ENCODE measurements at places on chromosomes 16 and 17. TPM values are rescaled to one million over a fixed set of nuclear protein-coding genes. Genes with fewer than 3 reads are reported as not detected.

Gene SMURF2
- total RNA-seq, result 12.1 TPM

Gene EVPLL
- total RNA-seq, result not detected

Gene RAD51D
- total RNA-seq, result 29.7 TPM

DNA sequence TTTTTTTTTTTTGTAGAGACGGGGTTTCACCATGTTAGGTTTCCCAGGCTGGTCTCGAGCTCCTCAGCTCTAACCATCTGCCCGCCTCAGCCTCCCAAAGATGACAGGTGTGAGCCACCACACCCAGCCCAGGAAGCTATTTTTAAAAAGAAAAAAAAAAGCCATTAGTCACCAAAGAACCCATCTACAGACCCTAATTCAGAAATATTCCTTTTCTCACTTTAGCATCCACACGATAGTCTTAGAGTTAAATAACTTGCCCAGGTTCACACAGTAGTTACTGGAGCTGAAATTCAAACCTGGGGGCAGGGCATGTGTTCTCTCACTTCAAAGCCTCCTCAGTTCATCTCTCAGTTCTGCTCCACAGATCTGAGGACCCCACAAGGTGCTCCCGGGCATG is 70.3 kb upstream of the NOL11 start:
- no peaks in the 10 kb centered on the region for H3K27me3 ChIP-seq
- H3K36me3 ChIP-seq, result peaks cover 2% of the 10 kb centered on the region
- no peak overlapping the region for H3K4me3 ChIP-seq
- no peak overlapping the region for H3K27ac ChIP-seq
- H3K4me1 ChIP-seq, result peaks cover 4% of the 10 kb centered on the region

DNA sequence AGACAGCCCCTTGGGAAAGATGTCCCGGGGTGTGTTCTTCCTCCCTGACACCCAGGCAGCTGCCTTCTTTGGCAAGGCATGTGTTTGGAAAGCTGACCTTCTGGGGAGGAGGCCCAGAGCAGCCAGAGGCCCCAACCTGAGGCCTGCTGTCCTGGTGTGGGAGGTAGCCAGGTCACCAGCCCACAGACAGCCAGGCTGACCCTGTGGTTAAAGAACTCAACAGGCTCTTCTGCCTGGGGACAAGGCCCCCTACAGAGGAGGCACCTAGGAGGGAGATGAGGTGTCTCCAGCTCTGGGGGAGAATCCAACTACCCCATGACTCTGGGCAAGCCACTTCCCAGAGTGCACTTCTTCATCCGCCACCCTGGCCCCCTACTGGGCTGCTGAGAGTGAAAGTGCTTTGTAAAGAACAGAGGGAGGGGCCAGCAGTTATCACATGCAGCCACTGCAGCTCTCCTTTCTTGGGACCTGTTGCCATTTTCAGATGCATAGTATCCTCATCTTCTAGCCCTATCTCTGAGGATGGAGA is 13.1 kb upstream of the SREBF1 start:
- DNase-seq, result peak; percentile 93
- peak overlapping the region; percentile 97 for H3K27ac ChIP-seq
- no peak overlapping the region for H3K4me3 ChIP-seq
- H3K27me3 ChIP-seq, result no peaks in the 10 kb centered on the region

Gene TSNAXIP1
- 0.81 TPM for total RNA-seq

DNA sequence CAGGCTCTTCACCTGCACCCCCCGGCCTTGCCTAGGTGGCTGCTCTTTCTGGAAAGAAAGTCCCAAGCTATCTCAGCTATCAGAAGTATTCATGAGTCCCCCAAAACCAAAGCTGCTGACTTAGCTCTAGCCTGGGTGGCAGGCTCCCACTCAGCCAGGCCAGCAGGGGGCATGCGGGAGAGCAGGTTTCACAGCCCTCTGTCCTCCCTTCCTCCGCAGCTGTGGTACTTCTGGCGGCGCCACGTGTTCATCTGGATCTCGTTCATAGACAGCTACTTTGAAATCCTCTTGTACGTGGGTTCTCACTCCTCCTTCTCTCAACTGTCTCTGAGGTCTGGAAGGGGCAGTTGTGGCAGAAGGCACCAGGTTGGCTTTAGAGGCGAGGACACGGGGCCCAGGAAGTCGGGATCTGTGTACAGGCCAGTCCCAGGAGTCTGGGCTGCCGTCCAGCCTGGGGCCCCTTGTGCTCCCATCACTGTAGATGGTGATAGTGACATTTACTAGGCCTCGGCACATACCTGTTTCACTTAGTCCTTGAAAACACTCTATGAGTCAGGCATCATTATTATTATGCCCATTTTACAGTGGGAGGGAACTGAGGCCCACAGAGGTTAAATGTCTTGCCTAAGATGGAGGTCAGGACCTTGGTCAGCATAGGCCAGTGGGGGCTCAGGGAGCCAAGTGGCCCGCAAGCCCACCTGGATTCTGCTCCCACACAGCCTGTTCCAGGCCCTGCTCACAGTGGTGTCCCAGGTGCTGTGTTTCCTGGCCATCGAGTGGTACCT is 12.9 kb downstream of the TRPV2 start:
- H3K4me1 ChIP-seq, result no peaks in the 10 kb centered on the region
- no peaks in the 10 kb centered on the region for H3K27me3 ChIP-seq
- no peak overlapping the region for H3K4me3 ChIP-seq
- peaks cover 16% of the 10 kb centered on the region for H3K36me3 ChIP-seq

GRCh38 chr16:89370081-89370511 is 120.3 kb downstream of the ANKRD11 start:
- DNase-seq, result no peak
- no peaks in the 10 kb centered on the region for H3K27me3 ChIP-seq
- H3K27ac ChIP-seq, result peak overlapping the region; percentile 23
- H3K36me3 ChIP-seq, result peaks cover 12% of the 10 kb centered on the region
- no peak overlapping the region for H3K4me3 ChIP-seq

DNA sequence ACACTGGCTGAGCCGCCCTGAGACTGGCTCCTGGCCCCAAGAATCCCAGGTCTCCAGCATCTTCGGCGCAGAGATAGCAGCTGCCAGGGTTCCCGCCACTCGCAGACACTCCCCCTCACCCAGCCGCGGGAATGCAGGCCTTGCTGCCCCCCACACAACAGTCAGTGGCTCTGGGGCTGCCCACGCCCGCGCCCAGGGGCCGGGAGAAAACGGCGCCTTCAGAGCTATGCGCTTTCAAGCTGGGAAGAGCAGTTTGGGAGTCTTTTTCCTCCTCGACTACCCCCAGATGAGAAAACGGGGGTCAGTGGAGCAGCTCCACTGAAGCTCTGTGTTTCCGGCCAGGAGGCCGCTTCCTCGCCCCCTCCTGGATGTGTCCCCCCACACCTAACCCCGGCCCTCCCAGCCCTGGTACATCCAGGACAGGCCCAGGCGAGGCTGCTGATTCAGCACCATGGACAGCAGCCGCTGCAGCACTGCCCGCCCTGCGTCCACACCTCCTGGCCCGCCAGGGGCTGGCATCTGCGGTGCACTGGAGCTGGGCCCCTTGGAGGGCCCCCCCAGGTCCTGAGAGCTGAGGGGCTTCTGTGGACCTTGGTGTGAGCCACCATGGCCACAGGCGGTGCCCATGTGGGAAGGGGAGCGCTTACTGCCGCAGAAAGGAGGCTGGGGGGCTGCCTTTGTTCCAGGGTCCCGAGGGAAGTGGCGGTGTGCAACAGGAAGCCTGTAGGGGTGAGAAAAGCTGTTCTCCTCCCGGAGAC is 35.7 kb downstream of the CACNA1H start:
- no peaks in the 10 kb centered on the region for H3K36me3 ChIP-seq
- H3K4me1 ChIP-seq, result no peaks in the 10 kb centered on the region
- H3K4me3 ChIP-seq, result no peak overlapping the region

Gene PRAC2
- total RNA-seq, result not detected

DNA sequence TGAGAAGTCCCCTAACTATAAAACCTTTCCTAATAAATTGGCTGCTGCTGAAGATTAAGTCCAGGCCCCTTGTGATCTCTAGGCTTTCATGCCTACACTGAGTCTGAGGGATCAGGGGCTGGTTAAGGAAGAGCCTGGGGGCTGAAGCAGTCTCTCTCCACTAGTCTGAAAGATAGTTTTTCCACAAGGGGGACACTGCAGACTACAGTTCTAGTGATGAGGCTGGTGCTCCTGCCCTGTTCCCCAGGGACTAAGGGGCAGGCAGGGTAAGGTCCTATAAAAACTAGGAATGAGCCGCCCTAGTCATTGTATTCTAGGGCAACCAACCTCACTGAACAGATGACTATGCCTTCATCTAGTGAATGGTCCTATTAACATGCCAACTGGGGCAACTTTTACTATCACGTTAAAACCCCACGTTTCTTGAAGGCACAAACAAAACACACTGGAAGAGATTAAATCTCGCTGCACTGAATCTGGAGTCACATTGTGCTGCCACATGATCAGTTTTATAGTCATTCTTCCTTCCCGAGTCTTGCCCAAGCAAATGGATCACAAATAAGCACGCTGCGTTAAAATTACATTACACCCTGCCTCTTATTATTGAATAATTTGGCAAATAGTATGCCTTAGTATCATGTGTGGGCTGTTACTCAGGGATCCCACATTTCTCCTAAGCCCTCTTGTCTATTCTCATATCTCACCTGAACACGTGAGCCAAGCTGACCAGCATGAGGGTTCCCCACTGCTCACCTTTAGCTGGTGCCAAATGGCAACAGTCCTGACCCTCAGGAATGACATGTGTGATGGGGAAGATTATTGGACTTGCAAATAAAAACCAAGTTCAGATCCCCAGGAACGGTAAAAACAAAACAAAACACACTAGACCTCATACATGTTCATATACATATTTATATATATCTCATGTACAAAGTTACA is 95.4 kb upstream of the TOB1 start:
- no peak overlapping the region for H3K4me3 ChIP-seq
- no peaks in the 10 kb centered on the region for H3K27me3 ChIP-seq
- H3K36me3 ChIP-seq, result peaks cover 7% of the 10 kb centered on the region
- DNase-seq, result no peak

DNA sequence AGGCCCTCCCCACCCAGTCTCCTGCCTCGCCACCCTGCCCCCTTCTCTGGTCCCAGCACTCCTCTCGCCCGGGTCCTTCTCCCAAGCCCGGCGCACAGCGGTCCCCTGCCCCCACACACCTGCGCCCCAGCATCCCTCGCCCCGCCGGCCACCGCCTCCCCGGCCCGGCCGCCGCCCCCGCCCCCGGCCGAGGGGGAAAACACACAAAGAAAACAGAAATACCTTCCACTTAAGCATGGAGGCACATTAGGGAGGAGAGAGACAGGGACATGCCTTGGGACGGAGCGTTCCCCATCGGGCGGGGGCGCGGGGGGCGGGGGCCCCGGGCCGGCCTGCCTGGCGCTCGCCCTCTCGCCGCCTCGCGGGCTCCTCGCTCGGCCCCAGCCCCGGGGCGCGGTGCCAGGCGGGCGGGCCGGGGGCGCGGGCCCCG is 326 bp downstream of the SRCIN1 start:
- peaks cover 9% of the 10 kb centered on the region for H3K4me1 ChIP-seq
- peak overlapping the region; percentile 26 for H3K4me3 ChIP-seq
- no peak overlapping the region for H3K27ac ChIP-seq
- peaks cover 73% of the 10 kb centered on the region for H3K27me3 ChIP-seq

GRCh38 chr17:59496178-59496577 is 69.2 kb upstream of the DHX40 start:
- H3K36me3 ChIP-seq, result no peaks in the 10 kb centered on the region
- no peak overlapping the region for H3K4me3 ChIP-seq
- H3K4me1 ChIP-seq, result no peaks in the 10 kb centered on the region
- peaks cover 4% of the 10 kb centered on the region for H3K27me3 ChIP-seq
- no peak overlapping the region for H3K27ac ChIP-seq
- DNase-seq, result no peak

Gene RNF43
- total RNA-seq, result 0.39 TPM

DNA sequence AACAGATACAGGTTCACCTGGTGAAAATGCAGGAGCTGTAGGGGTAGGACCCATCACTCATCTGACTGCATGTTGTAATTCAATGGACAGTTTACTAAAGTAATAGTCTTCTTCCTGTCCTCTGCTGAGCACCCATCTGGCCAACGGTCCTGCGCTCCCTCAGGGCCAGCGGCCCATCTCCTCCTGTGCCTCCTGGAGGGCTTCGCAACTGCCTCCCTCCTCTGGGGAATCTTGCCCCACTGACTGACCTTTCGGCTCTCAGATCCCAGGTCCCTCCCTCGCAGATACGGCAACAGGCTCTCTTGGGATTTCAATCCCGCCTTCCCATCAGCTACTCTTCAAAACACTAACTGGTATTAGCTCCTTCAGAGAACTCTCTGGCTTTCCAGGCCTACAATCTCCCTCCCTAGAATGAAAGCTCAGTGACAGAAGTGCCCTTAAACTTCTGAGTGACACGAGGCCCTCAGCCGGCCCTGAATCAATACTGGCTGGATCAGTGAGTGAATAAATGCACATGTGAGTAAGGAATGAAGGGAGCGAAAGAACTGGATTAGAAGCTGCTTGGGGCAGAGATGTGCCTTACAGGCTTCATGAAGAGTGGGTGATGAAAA is 1.3 kb downstream of the PEMT start:
- peak overlapping the region; percentile 38 for H3K27ac ChIP-seq
- no peaks in the 10 kb centered on the region for H3K27me3 ChIP-seq
- no peak for DNase-seq

Gene CYGB
- not detected for total RNA-seq

- H3K4me1 ChIP-seq, result no peaks in the 10 kb centered on the region
- no peak for DNase-seq
- no peaks in the 10 kb centered on the region for H3K36me3 ChIP-seq
These were observed 234.0 kb downstream of the CNTNAP4 start for GRCh38 chr16:76511203-76511602.
